ENCODE measurements at places on chromosomes 6 and 20.

- no peak for DNase-seq
Observed at GRCh38 chr6:169689287-169689686, 12.5 kb downstream of the WDR27 start.

DNA sequence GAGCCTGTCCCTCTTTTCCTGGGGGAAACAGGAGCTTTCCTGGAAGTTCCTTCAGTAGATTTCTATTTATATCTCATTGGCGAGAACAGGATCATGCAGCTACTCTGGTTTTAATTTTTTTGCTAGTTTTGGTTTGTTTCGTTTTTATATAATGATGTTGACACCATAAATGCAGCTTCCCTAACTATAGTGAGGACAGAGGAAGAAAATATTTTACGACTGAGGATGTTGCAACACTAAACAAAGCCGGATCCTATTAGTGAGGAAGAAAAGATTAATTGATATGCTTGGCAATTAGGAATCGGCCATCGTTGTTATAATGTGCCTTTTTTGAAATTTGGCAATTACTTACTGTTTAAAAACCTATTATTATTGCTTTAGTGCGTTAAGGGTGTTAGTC lies 16.6 kb downstream of the KDM1B start:
- no peak for DNase-seq

- no peak for DNase-seq
Observed at GRCh38 chr6:143822584-143823024, 20.5 kb upstream of the LTV1 start.

GRCh38 chr6:127192911-127193541 lies 73.6 kb upstream of the RNF146 start:
- DNase-seq: no peak

- DNase-seq: no peak
Observed at GRCh38 chr20:39188266-39188765, 226.2 kb downstream of the DHX35 start.

- DNase-seq: no peak
Observed at GRCh38 chr6:125516644-125517043, 214.9 kb upstream of the HDDC2 start.

- DNase-seq: peak; percentile 56
Observed at GRCh38 chr20:25865715-25866656, 169.3 kb upstream of the ZNF337 start.

DNA sequence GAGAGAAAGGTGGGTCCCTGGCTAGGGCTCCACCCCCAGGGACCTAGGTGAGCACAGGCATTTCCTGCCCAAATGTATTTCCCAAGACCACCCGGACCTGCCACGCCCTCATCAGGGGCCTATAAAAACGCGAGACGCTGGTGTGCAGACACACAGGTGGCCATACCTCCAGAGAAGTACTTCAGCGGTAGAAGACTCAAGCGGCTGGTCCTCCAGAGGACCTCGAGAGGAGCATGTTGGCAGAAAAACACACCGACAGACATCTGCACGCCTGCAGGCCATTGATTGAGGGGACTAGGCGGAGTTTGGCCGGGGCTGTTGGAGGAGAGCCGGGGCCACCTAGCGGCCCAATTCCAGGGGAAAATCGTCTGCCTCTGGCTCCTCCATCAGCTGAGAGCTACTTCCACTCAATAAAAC lies 695.8 kb upstream of the MMS22L start:
- no peak for DNase-seq

DNA sequence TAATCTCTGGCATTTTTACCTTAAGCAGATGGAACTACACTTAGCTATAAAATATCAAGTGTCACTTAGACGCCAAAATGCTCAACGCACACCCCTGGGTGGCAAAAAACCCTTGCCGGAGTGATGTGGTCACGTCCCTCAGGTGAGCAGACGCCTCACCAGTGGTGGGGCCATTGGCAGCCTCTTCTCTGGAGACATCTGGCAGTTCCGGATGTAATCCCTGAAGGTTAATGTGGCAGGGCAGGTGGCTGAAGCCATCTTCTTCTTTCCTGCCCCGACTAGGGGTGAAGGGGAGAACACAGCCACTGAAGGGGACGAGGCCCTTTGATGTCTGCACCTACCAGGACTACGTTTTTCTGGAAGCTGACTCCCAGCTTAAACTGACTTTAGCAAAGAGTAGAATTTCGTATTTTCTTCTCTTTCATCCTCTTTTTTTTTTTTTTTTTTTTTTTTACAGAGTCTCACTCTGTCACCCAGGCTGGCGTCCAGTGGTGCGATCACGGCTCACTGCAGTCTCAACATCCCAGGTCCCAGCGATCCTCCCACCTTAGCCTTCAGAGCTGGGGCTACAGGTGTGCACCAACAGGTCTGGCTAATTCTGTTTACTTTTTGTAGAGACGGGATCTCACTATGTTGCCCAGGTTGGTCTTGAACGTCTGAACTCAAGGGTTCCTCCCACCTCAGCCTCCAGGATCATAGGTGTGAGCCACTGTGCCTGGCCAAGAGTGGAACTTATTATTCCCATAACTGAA lies 152.1 kb downstream of the TTLL2 start:
- no peak for DNase-seq

DNA sequence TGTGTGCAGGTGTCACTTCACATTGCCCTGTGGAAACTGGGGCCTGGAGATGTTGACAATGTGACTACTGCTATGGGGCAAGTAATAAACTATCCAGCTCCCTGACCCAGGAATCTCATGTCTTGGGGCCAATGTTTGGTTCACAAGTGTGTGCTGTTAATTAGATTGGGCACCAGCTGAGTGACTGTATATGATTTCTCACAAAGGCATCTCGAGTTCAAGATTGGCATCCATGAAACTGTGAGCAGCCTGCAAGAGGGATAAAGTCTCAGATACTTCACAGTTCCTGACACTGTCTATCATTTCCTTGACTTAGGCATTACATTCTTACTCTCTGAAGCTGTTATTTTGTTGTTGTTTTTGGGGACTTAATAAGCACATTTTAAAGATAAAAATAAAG lies 264.0 kb downstream of the PRKN start:
- no peak for DNase-seq

DNA sequence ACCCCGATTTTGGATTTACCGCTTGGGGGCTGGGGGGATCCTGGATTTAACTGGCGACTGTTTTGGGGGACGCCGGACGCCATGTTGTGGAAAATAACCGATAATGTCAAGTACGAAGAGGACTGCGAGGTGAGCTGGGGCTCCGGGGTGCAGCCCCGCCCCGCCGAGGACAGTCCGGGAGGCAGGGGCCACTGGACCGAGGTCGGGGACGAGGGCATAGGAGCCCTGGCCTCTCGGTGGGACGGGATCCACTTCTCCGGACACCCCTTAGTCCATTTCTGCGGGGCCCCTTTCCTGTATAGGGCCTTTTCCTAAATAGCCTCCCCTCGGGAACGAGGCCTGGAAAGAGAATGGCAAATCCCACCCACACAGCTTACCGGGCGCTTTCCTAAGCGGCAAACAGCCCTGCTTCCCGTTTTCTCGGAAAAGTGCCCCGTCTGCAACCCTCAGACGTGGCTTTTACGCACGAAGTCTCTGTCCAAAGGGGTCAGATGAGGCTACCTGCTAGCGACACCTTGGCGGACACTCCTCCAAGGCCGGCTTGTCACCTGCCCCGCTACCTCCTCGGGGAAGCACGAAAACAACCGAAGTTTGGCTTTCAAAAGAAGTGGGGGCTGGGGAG lies 469 bp downstream of the TFAP2C start:
- no peak for DNase-seq

DNA sequence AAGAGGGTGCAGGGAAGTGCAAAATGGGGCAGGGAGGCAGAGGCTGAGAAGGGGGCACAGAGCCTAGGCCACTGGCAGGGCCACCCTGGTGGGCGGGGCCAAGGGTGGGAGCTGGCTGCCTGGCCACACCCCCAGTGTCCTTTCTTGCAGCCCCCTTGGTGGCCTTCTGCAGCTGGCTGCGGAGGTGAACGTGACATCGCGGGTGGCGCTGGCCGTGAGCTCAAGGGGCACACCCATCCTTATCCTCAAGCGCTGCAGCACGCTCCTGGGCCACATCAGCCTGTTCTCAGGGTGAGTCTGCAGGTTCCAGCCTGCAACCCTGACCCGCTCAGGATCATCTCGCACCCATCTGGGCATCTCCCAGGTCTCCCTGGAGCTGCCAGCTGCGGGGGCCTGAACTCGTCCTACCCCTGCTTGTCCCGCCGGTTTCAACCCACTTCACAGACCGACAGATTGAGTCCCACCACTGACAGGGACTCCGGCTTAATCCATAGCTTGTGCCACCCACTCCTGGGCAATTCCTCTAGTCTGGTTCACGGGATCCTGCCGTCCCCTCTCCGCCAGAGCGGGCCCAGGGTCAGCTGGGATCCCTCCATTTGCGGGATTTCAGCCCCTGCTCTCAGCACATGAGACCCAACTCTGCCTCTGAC lies 6.2 kb downstream of the BPIFB3 start:
- DNase-seq: no peak

DNA sequence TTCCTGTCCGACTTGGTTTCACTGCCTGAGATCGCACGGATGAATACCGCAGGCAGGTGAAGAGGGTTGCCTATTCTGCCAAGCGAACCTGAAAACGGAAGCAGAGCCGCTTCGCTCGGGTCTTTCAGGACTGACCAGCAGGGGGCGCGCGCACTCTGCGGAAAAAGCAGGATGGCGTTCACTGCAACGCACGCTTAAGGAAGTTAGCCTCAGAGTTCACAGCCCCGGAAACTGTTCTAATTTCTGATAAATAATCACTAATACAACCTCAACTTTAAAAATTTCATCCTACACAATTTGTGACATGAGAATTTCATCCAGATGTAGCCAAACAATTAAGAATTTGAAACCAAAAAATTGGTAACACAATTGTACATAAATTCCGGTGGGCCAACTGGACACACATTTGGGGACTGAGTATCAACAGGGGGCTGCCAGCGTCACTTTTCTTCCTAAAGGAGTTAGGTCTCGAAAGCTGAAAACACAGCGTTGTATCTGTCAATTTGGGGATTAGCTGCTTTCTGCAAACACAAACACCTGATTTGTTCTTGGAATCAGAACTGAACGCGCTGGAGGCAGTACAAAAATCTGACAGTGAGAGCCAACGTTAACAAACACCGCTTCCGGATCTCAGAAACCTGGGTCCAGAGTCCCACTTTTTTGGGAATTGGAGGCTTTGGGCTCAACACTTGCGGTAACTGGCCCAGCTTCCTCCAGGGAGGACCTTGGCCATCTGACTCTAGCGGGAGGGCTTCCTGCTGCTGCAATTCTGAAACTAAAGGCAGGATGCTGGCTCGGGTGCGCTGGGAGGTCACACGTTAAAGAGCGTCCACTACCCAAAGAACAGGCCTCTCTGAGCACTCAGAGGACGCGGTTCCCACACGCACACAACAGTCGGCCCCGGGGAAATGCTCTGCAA lies 8.8 kb downstream of the PXDC1 start:
- peak; percentile 88 for DNase-seq

DNA sequence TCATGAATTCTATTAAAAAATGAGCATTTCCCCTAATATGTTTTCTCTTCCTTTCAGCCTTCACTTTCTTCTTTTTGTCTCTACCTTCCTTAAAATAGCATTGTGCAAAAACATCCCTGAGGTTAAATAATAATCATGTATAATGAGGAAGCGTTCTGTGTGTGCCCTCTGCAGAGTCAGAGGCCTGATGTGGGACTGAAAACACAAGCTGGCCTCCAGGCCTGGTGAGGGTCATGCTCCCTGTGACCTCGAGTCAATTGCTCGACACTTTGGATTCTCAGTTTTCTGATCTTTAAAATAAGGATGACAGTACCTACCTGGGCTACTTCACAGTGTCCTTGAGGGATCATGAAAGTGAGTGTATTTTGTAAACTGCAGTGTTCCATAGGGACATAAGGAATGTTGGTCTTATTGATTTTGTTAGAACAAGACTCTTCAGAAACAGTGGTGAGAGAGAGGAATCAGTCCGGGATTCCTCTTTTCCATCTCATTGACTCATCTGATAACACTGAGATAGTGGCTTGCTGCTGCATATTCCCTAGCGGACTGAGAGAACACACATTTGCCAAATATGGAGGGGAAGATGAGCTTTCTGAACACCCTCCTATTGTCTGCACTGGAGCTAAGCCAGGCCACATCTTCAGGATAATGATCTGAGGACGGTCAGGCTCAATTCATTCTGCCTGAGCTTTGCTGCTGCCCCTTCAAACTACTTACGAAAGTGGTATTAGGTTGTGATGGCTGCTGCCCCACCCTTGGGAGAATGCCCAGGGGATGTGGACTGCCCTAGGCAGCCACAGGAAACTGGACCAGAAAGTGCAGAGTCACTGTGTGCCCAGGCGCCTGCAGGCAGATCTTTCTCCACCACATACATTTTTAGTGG lies 39.6 kb upstream of the PDE7B start:
- no peak for DNase-seq

DNA sequence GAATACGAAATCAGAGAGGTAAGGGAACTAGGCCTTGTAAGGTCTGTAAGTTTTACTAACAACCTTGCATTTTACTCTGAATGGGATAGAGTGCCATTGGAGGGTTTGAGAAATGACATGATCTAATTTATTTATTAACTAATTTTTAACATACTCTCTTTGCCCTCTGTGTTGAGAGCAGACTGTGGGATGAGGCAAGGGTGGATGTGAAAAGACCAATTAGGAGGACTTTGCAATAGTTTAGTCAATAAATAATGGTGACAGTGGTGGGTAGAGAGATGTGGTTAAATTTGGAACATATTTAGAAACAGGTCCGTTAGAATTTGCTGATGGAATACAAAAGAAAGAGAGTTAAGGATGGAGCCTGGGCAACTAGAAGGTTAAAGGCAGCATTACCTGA lies 60.0 kb downstream of the MKKS start:
- no peak for DNase-seq

DNA sequence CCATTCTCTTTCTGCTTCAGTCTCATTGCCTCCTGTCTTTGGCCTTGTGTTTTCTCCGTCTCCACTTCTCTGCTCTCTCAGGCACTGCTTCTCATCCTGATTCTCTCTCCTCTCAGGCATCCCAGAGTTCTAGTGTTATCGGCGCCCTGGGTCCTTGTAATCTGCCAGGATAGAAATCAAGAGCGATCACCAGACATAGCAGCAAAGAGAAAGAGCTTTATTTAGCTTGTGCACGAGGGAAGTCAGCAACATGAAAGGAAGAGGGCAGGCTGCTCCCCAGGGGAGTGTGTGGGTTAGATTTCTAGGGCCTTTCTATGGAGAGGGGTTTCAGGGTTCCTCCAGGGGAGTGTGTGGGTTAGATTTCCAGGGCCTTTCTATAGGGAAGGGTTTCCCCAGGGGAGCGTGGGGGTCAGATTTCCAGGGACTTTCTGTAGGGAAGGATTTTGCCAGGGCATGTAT lies 32.5 kb downstream of the SUN5 start:
- DNase-seq: no peak

DNA sequence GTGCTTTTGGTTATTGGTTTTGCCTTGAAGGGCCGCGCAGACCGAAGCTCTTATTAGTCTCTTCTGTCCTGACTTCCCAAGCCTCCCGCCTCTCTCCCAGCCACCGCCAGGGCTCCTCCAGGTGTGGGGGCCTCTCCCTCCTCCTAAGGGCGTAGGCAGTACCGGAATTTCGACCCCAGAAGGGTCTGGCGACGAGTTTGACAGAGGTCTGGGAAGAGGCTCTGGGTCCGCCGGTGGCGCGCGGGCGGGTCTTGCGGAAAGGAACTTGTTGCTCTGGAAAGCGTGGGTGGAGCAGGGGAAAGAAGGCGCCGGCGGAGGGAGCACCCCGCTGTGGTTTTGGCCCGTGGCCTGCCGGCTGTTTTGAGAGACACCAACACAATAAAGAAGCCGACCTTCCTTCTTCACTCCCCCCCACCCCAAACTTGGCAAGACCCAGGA lies 1.8 kb downstream of the PCSK2 start:
- no peak for DNase-seq

- no peak for DNase-seq
Observed at GRCh38 chr6:167907837-167908681, 81.3 kb downstream of the AFDN start.

- no peak for DNase-seq
Observed at GRCh38 chr6:17281100-17281496, at the start of gene RBM24. TSS of gene RBM24 (plus strand) at chr6:17281361. CDS start at chr6:17281582, 221 bp downstream.

GRCh38 chr6:163444077-163444476 lies 29.6 kb downstream of the QKI start:
- DNase-seq: no peak
